ENCODE measurements at places on chromosomes 1 and 21. TPM values are rescaled to one million over a fixed set of nuclear protein-coding genes. Genes with fewer than 3 reads are reported as not detected.

DNA sequence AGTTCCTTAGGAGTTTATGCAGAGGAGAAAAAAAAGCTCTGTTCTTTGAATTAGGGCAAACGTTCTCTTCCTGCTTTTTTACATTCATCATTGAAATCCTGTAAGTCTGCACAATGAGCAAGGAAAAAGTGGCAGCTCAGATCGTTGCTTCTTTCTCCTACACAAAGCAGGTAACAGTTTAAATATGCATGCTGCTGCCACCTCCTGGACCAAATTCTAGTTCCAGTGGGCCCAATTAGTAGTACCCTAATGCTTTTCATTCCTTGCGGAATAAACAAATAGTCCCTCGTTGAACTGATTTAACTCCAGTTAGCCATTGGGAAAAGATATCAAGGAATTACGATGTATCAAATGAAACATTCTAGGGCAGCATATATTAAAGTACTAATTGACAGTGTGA is 20.1 kb downstream of the YTHDF2 start:
- DNase-seq: peak; percentile 22

DNA sequence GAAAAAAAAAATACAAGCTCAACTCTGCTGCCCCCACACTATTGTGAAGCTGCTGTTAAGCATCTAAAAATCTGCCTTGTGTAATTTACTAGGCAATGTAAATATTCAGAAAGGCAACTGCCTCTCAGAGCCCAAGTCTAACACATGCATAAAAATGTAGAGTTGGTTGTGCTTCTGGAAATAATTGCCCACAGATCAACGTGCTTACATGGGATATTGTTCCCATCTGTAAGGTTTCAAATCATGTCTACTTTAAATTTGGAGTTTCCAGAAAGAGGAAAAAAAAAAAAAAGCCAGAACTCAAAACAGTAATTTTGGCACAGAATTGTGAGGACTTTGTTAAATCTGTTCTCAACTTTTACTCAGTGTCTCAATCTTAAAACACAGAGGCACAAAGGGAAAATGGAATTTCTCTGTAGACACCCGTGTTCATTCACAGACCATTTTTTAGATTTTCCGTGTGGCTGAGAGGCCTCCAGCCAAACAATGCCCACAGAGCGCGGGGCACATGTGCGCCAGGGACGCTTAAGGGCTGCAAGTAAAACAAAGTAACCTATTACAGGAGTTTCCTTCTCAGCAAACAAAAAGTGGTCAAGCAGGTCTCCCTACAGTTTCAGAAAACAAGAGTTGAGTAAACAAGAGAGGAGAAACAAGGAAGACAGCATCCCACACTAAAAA is 115.5 kb downstream of the RERE start:
- no peak for DNase-seq

GRCh38 chr1:48803474-48803873 is 26.8 kb upstream of the BEND5 start:
- DNase-seq: no peak

- no peak for DNase-seq
These were observed 502.8 kb downstream of the SMYD3 start for GRCh38 chr1:246004301-246004700.

- peak; percentile 74 for DNase-seq
These were observed 1.2 kb downstream of the RUNX3 start for GRCh38 chr1:24928689-24929397.

GRCh38 chr1:44270686-44271628 is 57.7 kb downstream of the DMAP1 start:
- DNase-seq: no peak

- no peak for DNase-seq
These were observed 184.5 kb downstream of the DHRS3 start for GRCh38 chr1:12433323-12434053.

DNA sequence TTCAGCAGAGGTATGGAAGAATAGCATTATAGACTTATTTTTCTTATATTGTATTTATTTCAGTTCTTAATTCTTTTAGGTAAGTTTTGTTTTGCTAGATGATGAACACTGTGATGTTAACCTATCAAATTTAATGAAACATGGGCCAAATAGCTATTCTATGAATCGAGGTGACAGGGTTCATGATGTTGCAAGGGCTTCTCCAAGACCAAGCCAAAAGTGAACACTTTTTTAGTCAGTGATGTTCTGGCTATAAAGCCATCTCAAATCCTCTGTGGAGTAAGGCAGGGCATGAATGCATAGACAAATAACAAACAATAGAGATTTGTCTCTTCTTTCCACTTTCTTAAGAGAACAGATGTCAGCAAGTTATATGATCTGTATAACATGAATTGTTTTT is 26.7 kb downstream of the C1orf146 start:
- no peak for DNase-seq

DNA sequence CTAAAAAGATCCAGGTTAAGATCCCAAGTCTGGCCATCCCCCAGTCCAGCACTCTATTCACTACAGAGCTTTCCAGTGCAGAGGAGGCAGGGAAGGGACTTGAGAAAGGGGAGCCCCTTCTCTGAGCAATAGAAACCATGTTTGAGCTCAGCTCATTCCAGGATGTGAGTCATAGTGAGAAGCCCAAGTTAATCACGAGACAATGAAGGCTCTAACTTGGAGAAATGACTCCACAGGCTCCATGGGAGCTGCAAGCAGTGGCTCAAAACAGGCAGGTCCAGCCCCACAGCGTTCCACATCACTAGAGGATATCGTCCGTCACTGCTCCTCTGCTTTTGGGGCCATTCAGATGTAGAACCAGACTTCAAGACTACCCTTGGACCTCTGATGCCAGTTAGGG is 59.1 kb downstream of the CAMK2N1 start:
- peak; percentile 59 for DNase-seq

GRCh38 chr1:6578624-6579373 is 995 bp upstream of the ZBTB48 start:
- DNase-seq: no peak

GRCh38 chr1:222464841-222465210 is 83.1 kb downstream of the HHIPL2 start:
- peak; percentile 84 for DNase-seq

- DNase-seq: no peak
These were observed 262.2 kb downstream of the AJAP1 start for GRCh38 chr1:4916610-4917009.

GRCh38 chr1:63112155-63112900 is 210.0 kb upstream of the FOXD3 start:
- DNase-seq: peak; percentile 6

DNA sequence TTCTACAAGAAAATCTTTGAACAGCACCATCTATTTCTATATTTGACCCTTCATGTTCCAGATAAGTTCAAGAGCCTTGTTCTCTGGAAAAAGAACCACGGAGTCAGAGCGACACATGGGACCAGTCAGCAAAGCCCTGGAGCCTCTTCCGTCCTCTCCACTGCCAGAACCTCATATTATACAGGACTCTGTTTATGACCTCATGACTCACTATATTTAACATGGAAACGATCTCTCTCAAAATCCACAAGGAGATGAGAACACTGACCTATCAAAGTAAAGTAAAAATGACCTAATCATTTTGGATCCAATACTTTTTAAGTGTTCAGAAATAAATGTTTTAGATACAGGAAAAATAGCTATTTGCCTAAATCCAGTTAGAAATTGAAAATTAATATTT is 124.6 kb upstream of the KRTAP19-8 start:
- DNase-seq: no peak

DNA sequence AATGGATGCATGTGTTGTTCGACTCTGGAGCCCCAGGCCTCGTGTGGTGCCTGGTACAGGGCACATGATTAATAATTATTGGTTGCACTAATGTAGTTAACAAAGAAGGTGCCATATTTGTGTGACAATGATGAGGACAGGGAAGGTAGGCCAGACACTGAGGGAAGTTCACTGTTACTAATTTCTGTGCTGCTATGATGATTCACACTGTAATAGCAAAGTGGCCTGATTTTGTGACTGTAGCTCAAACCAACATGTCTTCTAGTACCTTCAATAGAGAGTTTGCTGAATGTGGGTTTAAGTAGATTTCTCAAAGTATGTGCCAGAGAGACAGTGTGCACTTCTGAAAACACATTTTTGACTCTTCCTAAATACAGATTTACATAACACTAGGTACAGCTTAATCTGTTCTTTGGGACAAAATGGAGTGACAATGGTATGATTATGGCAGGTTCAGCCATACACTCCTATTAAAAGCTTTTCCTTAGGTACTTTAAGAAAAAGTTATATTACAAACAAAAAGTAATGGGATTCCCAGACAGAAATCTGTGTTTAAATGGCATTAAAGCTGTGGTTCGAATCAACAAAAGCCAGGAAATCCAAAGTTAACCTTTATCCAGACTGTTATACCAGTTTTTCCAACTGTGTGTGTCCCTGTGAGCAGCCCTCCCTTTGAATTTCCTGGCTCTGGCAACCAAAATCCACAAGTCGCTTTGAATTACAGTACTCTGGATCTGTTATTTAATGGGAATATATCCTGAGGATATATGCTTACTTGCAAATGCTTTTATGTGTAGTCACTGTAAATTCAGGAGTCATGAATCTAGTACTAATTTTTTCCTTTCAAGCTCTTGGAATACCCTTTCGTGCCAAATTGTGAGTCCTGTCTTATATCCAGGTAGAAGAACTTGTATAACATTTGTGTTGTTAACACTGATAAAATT is 277.1 kb upstream of the SGIP1 start:
- peak; percentile 30 for DNase-seq

DNA sequence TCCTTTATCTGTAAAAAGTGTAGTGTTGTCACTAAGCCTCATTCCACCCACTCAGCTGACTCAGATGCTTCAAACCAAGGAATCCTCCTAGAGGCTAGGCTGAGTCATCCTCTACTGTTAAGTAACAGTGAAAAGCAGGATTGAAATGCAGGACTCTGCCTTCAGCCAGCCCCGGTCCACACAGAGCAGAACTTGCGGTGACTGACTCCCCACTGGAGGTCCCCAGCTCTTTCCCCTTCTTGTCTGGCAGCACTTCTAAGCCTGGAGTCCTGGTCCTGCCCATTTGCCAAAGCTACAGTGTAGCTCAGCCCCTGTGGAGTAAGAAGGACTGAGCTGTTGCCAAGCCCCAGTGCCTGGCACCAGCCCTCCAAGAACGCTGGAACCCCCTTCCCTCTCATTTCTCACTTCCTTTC is 1.7 kb downstream of the RAB7B start:
- DNase-seq: peak; percentile 60

DNA sequence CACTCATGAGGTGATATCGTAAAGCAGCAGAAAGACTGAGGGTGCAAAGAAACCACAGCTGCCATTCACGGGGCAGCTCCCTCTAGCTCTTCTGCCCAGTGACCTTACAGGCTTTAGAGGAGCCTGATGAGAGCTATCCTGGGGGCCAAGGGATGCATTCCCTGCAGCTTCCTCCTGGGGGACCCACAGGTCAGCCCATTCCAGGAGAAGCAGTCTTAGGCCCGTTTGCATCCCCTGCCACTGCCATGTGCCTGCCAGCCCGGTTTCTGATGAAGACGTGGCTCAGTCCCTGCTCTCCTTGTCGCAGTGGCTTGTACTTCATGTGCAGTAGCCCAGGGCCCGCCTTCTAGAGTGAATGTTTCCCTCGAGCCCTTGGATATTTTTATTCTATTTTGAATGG is 22.8 kb downstream of the ATP5PO start:
- DNase-seq: no peak

The VWA1 gene
- total RNA-seq: 0.74 TPM

The MAGOH gene
- total RNA-seq: 83.7 TPM

The SMCP gene
- not detected for total RNA-seq

The CSMD2 gene
- total RNA-seq: not detected

The DNASE2B gene
- total RNA-seq: not detected

The LRRN2 gene
- not detected for total RNA-seq

The CYP4Z1 gene
- not detected for total RNA-seq

The CLDN17 gene
- not detected for total RNA-seq

The NEGR1 gene
- total RNA-seq: not detected

The CD101 gene
- 0.83 TPM for total RNA-seq
